ENCODE measurements at places on chromosomes 5 and 9.

DNA sequence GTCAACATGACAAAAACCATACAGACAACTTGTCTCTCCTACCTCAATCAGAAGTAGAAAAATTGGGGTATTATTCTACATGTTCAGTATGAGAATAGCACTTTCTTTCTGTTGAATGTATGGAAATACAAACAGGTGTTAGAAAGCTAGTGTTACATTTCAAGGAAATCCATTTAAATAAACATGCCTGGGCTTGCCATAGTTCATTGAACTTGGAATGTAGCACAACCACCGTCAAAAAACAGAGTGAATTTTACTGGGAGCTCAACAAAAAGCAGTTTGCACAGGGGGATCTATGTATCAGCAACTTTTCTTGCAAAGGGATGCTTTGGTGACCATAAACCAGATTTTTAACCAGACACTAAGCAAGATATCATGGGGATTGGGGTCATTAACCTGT is 307.9 kb upstream of the SMARCA2 start:
- no peak for DNase-seq

GRCh38 chr5:142201471-142201887 is 92.9 kb downstream of the NDFIP1 start:
- no peak for DNase-seq

DNA sequence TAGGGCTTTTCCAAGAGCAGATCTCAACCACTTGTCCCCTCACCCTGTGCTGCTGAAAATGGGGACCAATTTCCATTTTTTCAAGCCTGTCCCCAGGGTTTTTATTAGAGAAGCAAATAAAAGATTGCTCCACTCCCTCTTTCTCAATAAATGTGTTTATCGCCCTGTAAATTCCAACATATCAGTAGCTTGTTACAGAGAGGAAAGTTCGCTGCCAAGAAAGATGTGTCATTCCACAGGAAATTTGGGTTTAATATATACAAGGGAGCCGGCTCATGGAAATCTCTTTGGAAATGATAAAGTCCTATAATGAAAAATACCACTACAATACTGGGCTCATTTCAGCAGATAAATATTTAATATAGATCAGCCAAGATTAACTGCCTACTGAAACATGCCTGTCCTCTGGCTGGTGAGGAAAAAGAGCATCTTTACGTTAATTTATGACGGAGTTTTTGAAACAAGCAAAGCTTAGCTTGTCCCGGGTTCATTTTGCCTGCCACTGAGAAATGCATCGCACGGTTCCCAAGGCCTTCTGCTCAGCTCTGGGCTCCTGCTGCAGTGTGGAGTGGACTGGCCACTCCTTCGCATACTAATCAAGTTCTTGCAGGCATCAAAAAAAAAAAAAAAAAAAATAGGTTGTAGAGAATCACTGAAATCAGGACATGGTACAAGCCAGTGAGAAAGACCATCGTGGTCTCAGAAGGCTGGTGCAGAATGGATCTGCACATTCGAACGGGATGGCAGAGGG is 84.5 kb downstream of the BRINP1 start:
- peak; percentile 20 for DNase-seq

DNA sequence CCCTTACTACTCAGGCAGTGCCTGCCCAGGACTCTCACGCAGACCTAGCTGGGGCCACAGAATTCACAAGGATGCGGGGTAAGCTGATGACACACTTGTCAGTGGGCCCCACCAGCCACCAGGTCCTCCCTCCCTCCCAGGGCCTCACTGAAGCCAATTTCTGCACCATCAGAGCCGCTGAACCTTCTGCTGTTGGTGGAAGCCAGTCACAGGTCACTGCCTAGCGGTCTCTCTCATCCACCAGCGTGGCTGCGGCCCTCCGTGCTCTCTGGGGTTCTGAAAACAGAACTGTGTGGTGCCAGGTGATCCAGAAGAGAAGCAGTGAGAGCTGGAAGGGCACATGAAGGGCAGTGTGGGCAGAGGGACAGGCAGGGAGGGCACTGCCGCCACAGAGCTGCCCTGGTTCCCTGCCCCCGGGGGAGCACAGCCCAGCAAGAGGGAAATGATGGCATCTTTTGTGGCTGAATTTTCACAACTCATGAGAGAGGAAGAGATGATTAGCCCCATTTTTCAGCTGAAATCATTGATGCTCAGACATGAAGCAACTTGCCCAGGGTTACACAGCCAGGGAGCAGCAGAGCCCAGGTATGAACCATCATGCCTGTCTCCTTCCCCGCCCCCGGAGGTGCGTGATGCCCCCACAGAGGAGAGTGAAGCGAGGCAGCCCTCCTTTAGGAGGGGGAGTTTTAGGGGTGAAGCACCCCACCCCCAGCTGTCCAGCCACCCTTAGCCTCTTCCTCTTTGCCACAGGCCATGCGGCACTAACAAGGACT is 41.4 kb upstream of the CPLX2 start:
- no peak for DNase-seq

GRCh38 chr5:8473827-8474568 is 605.0 kb downstream of the MTRR start:
- DNase-seq, result no peak

DNA sequence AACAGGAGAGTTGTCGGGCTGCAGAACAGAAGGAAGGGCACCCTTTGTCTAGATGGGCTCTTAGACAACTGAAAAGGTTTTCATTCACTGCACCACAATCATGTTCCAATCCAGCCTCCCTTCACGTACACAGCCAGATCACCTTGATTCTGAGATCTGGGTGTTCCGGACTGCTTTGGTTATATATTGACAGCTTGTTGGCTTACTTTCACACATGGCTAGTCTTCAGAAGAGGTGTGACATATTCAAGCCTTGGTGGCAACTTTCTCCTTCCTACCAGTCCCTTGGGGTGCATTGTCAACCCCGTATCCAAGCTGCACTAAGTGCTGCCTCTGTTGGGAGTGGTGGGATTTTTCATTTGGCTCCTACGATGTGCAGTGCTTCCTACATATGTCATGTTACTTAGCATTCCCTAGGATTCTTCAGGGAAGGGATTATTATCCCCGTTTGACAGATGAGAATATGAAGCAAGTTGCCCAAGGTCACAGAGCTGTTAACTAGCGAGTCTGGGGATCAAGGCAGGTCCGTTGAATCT is 100.6 kb downstream of the LIFR start:
- no peak for DNase-seq

GRCh38 chr9:92634712-92635605 is 35.0 kb downstream of the IPPK start:
- peak; percentile 52 for DNase-seq

DNA sequence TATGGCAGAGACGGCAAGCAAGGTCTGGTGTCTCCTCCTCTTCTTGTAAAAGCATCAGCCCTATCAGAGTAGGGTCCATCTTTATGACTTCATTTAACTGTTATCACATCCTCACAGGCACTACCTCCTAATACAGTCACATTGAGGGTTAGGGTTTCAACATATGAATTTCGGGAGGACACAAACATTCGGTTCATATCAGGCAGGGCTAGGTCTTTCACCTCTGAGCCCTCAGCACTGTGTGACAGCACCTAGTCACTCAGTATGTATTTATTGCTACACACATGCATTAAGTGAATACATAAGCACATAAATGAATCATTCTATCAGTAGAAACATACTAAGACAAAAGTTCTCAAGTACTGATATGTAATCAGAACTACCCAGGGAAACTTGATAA is 9.4 kb upstream of the BTF3 start:
- no peak for DNase-seq

DNA sequence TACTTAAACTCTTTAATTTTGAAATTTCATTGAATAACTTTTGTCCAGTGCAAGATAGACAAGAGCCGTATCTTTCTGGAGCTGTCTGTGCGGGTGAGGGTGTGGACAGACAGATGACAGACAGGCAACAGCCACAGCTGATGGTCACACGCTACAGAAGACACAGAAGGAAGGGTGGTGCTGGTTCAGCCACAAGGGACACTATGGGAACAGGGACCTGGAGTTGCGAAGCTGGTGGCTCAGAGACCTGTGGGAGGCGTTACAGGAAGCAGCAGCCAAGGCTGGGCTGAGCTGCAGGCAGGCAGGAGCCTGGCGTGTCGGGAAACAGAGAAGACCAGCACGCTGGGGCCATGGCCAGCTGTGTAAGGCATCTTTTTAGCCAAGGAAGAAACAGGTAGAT is 104.4 kb downstream of the WNK2 start:
- DNase-seq, result no peak

GRCh38 chr9:130268521-130269211 is 3.1 kb downstream of the HMCN2 start:
- DNase-seq, result peak; percentile 25

- DNase-seq, result no peak
Measured at GRCh38 chr9:33239921-33240320, at the start of gene SPINK4. TSS of gene SPINK4 (plus strand) at chr9:33240167. CDS start at chr9:33240209, 42 bp downstream.

DNA sequence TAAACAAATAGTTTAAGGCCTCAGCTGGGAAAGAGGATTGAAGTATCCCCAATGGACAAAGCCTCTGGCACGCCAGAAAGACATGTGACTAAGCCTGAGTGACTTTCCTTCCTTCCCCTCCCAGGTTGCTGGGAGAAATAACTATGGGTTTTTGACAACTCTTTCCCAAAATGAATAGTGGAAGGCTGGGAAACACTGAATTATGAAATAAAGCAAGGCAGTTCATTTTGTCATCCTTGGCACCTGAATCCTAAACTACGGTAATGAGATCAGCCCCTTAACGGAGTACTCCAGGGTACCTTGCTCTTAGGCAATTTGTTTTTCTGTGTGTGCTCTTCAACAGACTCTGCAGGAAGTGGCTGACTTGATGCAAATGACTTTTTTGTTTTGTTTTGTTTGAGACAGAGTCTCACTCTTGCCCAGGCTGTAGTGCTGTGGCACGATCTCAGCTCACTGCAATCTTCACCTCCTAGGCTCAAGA is 75.2 kb downstream of the LMNB1 start:
- no peak for DNase-seq
